Omental fat pad (tissue), 4 donors: ENCODE measurements at places on chromosomes 7 and 10.

DNA sequence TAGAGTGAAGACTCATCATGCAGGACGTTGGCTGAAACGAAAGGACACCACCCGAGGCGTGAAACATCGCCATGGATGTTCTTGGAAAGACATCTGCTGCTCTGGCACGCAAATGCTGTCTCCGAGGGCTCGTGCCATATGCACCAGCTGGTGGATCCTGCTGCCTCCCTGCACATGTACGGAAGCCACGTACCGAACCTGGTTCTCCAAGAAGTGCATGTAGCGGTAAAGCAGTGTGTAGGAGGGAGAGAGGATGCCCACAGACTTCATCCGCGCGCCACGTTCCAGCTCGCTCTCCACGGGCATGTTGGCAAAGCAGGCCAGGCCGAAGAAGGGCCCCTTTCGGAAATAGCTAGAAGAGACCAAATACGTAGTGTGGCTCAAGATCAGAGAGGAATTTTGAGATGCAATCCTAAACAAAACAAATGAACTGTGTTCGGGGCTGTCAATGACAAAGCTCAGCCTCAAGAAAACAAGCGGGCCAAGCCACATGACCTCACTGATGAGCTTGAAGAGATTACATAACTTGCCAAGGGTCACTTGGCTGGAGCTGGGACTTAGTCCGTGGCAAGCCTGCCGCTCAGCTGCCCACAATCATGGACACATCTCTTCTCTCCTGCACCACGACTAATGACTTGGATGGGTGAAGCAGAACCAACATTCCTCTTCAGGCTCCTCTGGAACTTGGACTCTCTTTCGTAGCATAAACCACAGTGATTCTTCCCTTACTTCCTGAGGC, 16.5 kb downstream of the DENND11 start:
- no peak for DNase-seq

DNA sequence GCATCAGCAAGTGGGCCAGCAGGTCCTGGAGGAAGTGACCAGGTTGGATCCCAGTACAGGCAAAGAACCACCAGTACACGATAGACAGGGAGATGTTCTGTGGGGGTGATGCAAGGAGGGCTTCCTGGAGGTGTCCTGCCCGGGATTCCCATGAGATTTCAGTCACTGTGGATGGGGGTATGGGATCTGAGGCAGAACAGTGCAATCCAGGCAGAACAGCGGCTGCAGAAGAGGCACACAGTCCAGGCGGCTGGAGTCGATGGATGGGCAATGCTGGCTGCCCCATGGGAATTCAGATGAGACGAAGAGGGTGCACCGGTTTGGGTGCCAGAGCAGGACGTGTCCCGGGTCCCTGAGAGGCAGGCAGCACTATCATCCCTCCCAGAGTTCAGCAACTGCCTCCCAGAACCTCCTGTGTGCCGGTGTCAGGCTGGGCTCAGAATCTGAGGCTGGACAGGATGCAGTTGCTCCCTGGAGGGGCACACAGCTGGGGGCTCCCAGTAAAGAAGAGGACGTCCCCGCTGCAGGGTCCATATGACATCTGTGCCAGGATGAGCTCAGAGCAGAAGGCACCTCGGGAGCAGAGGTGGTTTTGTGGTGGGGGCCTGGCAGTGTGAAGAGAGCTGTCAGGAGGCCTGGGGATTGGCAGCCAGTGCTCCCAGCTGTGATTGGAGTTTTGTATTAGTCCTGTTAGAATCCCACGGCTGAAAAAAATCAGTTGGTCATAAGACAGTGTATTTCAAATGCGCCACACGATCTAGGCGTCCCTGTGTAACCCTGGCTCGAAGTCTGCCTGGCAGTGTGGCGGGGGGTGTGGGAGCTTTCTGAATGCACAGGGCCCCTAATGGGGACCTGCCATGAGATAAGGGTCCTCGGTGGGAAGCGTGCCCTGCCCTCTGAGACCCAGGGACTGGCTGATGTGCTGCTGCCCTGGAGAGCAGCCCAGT, 3.2 kb downstream of the KNDC1 start:
- DNase-seq: no peak

- DNase-seq: no peak
These were observed 71.9 kb downstream of the PROSER2 start for GRCh38 chr10:11895108-11895466.

DNA sequence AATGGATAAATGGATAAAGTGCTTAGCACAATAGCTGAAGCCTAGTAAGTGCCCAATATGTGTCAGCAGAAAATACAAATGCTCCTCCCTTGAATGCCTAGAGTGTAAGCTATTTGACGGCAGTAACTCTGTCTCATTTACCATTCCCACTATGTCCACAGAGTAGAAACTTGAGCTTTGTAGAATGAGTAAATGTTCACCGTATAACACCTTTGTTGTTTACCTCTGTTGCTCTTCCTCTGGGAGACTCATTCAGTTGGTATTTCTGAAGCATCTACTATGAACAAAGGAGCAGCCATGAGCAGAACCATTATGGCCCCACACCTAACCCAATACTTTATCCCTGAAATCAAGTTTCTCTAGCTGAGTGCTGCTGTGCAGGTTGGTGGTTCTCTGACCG, 8.4 kb upstream of the SLC16A12 start:
- no peak for DNase-seq

- no peak for DNase-seq
These were observed 50.6 kb upstream of the FZD9 start for GRCh38 chr7:73382934-73383503.

DNA sequence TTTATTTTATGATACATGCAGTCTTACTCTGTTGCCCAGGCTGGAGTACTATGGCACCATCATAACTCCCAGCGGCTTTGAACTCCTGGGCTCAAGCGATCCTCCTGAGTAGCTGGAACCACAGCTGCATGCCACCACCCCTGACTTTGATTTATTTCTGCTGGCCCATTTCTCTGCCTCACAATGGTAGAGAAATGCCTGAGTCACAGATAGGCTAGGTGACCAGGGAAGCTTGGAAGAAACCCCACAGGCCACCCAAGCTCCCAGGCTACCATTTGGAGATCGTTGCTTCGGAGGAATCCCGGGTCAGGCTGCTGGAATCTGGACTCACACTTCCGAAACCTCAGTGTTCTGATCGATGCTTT, 17.4 kb upstream of the BAIAP2L1 start:
- no peak for DNase-seq

- no peak for DNase-seq
These were observed at the start of gene NXPH1 for GRCh38 chr7:8433477-8434289. Gene NXPH1, plus strand, starts transcription at chr7:8433609.
